Lung (tissue), 17 donors: ENCODE measurements at places on chromosomes 3 and 15. TPM values are rescaled to one million over a fixed set of nuclear protein-coding genes. Genes with fewer than 3 reads are reported as not detected.
A peak's percentile ranks its signal among the peaks of the same experiment; 100 is the strongest.

TFG gene
- 70.3 TPM for total RNA-seq

DNA sequence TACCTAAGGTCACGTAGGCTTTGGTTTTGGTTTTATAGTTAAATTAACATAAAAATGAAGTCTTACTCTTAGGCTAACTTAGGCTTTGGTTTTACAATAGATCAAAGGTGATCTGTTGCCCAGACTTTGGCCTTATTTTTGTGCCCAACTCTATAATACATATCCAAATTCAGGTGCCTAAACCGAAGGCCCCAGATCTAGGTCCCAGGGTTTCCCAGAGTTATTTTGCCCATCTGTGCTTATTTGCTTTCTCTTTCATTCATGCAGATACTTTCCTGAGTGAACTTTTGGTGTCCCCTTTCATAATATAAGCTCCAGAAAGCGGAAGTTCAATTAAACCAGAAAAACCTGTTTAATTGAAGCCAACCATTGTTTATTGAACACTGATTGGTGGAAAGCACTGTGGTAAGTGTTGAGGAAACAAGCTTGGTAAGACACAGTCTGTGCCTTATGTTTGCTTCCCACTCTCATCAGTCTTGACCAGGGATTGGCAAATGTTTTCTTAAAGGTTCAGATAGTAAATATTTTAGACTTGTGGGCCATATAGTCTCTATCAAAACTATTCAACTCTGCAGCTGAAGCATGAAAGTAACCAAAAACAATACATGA, 209.7 kb downstream of the WDR72 start:
- no peaks in the 10 kb centered on the region for H3K4me1 ChIP-seq
- no peak overlapping the region for H3K4me3 ChIP-seq
- H3K27ac ChIP-seq, result no peak overlapping the region
- no peaks in the 10 kb centered on the region for H3K27me3 ChIP-seq

AGBL1 gene
- 8.7 TPM for total RNA-seq

DNA sequence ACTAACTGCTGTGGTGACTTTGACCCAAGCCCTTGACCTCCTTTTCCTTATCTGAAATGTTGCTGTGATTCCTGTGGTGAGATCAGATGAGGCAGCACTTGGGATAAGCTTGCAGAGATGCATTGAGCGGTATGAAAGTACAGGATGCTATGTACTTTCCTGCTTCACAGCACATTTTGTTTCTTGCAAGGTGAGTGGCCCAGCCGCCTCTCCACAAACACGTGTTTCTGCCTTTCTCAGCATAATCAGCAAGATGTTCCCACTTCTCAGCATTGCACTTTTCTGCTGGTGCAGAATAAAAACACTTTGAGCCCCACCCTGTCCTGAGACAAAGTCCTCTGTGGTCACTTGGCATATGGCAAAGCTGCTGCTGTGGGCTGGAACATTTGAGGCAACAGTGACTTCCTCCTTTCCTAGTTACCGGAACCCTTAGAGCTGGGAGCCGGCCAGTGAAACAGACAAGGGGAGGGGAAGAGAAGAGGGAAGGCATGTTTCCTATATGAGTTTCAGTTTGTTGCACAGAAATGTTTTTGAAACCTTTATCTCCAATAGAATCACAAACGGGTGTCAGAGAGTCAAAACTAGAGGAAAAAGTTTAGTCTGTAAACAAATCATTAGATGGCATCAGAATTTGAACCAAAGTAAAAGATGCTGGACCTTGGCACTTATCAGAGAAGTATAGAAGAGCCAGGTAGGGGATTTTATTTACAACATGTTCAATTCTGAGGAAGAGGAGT, 5.0 kb downstream of the NUDT16 start:
- no peaks in the 10 kb centered on the region for H3K27me3 ChIP-seq
- H3K4me1 ChIP-seq, result peaks cover 5% of the 10 kb centered on the region
- peaks cover 5% of the 10 kb centered on the region for H3K36me3 ChIP-seq
- peak; percentile 21 for DNase-seq
- H3K27ac ChIP-seq, result peak overlapping the region; percentile 83

DNA sequence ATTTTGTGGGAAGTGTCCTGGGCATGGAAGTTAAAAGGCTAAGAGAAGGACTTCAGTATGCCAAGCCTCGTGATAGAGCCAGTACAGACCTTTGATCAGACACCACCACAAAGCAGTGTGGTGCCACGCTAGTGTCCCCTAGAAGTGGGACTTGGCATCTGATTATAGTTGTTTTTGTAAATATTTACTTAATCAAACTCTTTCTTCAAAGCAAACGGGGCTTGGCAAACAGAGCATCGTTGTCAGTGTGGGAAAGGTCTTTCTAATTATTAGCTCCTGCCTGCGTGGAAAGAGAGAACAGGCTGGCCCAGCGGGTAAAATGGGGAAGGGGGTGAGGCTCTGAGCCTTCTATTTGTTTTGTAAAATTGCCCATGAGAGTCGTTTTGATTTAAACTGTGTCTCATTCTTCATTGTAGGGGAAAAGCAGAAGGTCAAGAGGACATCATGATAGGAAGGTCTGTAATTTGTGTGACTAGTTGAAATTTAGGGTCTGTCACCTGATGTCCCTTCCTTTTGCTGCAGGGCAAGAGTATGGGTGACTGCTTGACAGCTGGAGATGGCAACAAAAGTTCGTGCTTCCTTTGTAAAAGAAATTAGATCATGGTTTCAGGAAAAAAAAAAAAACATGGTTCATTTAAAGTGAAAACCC, 105.0 kb downstream of the IQCH start:
- no peak overlapping the region for H3K4me3 ChIP-seq
- no peak overlapping the region for H3K27ac ChIP-seq
- H3K36me3 ChIP-seq, result no peaks in the 10 kb centered on the region
- H3K27me3 ChIP-seq, result no peaks in the 10 kb centered on the region

FNDC3B gene
- total RNA-seq, result 175 TPM

TTC21A gene
- 30.4 TPM for total RNA-seq
